Right lung (tissue), 10 donors: ENCODE measurements at places on chromosomes 6 and 20.

DNA sequence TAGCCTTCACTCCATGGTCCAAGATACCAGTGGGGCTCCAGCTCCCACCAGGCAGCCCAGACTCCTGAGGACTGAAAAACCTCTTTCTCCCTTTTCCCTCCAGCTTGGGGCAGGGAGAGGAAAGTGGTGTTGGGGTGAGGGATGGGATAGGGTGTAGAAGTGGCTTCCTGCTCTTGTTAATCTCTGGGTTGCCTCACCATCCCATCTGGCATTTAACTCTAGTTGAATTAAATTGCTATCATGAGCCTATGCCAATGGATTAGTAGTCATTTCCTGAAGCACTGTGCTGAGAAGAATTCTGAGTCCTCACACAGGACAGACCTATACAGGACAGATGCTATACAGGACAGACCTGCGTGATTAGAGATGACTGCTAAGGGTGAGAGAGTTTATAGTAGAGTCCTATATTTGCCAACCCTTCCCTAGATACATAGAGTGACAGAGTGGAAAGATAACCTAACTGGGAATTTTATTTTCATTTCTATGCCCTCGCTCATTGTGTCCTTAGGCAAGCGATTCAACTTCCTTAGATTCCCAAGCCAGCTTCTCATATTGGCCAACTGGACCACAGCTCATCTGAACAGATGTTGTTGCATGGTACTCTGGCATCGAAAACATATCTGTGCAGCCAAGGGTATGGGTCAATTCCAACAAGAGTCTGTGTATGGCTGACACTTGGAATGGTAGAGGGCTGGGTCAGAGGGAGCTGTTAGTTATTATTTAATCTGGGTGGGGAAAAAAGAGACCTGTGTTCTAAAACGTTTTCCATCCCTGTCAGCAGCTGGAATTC, 42.8 kb downstream of the MCHR2 start:
- no peak for DNase-seq

GRCh38 chr6:63307581-63308246, 12.1 kb downstream of the LGSN start:
- no peak for DNase-seq

DNA sequence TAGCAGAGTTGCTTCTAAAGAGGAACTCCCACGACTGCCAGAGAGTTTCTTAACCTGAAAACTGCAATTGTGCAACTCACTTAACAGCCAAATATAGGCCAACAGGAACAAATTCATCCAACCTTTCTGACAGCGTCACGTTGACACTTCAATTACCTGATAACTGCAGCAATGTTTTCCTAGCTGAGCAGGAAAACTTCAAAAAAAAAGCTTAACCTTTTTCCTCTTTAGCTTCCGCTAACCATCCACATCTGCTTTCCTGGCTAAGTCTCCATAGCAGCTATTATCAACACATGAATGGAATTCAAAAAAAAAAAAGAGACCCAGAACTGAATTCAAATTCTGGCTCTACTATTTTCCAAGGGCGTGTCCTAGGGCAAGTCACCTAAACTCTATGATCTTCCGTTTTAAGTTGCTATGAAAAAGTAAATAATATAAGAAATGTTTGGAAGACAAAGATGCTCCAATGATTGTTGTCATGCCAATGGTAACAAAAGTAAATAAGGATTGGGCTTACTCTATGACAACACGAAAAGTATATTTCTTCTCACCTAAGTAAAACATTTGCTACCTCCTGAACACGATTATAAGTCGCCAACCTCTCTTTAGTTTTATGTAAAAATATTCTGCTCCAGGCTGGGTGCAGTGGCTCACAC, 524.6 kb upstream of the JARID2 start:
- no peak for DNase-seq

DNA sequence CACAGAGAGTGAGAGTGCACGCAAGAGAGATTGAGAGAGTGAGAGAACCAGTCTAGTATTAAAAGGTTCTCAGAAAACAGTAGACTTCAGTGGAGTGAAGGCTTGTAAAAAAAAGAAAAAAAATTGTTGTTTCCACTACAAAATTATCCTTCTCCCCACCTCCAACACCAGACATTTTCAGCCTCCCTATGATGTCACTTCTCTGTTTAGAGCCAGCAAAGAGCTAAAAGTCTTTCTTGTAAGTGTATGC, 77.8 kb downstream of the BACH2 start:
- no peak for DNase-seq

GRCh38 chr6:160160450-160160849, 38.8 kb downstream of the SLC22A1 start:
- no peak for DNase-seq
